ENCODE measurements at places on chromosomes 5 and 9. TPM values are rescaled to one million over a fixed set of nuclear protein-coding genes. Genes with fewer than 3 reads are reported as not detected.

The TAS2R1 gene
- total RNA-seq, result not detected

The GNPDA1 gene
- total RNA-seq, result 59.5 TPM

The NOTCH1 gene
- 312 TPM for total RNA-seq

The SLC38A9 gene
- total RNA-seq, result 45.5 TPM

The SMAD5 gene
- total RNA-seq, result 68.5 TPM
